CD4-positive, alpha-beta T cell treated with Interleukin-10 for 1 hour (primary cell): ENCODE measurements at places on chromosomes 16 and 17.

DNA sequence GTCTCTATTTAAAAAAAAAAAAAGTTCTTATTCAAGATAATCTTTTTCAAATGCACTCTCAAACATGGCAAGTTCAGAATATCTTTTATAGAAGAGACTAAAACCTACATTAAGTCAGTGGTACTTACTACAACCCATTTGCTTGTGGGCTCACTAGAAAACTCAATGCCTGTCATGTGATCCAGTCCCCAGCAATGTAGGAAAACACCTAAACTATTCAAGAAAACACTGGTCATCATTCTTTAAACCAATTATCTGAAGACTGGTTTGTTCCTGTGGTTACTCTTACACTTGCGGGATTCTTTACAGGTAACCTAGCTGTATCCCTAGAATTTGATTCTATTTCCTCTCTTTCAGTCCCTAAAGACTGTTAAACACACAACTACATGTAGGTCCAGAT is 19.6 kb downstream of the MED13 start:
- no peak for DNase-seq

DNA sequence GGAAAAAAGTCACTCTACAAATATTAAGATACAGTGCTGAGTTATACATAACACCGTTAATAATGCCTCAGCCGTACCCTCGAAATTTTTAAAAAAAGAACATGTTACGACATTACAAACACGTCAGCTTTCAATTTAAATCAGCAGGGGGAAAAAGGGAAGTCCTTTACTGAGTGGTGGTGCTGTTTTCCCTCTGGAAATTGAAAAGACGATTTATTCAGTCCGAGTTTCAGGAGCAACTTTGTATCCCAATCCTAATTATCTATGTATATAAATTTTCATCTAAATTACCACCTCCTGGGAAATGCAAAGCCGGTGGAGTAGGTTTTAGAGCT is 1.3 kb downstream of the NETO2 start:
- peak; percentile 23 for DNase-seq

- DNase-seq = peak; percentile 41
These were observed 14.2 kb upstream of the SLC38A10 start for GRCh38 chr17:81309140-81309858.

GRCh38 chr17:61017317-61018006 is 339.8 kb downstream of the BCAS3 start:
- DNase-seq = no peak

DNA sequence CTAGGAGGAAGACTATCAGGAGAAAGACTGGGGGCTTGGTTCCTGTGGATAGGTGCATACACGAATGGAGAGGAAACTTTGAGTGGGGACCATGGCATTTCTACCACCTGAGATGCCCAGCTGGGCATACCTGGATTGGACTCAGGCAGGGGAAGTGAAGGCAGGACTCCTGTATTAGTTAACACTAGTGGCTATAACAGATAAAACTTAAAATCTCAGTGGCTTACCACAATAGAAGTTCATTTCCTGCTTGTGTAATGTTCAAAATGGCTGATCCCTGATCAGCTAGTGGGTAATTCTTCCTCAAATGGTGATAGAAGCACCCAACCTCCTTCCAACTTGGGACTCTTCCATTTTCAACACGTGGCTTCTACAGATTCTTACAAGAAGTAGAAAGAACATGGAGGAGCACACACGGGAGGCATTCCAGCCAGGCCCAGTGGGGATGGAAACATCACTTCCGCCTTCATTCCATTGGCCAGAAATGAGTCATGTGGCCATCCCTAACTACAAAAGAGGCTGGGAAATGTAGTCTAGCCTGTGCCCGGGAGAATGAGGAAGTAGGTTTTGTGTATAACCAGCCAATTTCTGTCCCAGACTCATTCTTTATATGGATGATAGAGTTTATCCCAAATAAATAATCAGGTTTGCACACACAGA is 112.1 kb downstream of the UTP18 start:
- peak; percentile 25 for DNase-seq

- no peak for DNase-seq
These were observed 267.3 kb downstream of the XYLT1 start for GRCh38 chr16:17203424-17203823.

- DNase-seq = no peak
These were observed 1436.1 kb upstream of the GOT2 start for GRCh38 chr16:60170196-60170595.

DNA sequence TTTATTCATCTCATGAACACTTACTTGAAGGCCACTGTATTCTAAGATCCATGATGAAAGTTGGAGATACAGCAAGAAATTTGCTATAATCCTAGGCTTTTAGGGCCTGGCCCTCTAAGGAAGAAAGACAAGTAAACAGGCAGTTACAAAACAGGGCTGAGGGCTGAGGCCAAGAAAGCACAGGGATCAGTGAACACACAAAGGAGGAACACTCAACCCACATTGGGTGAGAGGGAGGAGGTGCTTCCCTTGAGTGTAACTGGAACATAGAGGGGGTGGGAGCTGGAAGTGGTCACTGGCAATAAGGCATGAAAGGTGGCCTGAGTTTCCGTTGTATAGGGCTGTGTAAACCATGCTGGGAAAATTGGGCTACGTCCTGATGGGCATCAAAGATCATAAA is 112.2 kb downstream of the ZNF18 start:
- no peak for DNase-seq

- DNase-seq = peak; percentile 37
These were observed 10.3 kb downstream of the PHB1 start for GRCh38 chr17:49404361-49404760.

DNA sequence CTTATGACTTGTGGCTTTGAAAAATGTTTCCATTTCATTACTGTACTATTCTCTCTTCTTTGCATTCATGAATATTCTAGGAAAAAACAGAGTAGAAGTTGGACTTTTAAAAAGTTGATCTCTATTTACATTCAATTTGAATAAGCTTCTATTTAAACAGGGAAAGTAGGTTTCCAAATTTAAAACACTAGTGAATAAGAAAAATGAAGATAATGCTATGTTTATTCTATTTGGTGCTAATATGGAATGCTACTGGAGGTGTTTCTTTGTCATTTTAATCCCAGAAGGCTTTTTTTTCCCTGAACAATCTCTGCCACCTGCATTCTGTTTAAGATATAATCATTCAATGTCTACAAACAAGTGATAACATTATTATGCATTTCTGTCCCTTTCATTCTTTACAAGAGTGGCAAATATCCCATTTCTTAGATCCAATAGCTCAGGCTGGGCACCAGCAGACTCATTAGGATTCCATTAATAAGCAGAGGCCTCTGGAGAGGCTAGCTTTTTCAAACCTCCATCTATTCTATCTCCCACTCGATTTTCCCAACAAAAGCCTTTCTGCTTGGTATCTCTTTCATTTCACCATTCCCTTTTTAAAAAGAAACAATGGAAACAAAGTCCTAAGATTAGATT is 1001.6 kb upstream of the CDH8 start:
- DNase-seq = no peak

DNA sequence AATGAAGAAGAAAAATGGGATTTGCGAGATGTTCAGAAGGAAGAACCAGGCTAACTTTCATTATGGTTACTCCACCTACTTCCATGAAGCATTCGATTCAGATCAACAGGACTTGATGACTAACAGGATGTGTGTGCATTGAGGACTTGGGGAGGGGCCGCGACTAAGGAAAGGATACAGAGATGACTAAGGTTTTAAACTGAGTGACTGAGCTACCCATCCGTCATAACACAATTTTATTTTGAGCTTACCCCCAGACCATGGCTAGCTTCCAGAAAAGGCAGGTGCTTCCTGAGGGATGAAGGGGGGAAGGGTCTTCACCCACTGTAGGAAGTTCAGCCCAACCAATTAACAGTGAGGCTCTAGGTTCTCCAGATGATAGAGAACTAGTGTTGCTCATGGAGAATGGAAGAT is 2.5 kb upstream of the CDYL2 start:
- DNase-seq = peak; percentile 29

DNA sequence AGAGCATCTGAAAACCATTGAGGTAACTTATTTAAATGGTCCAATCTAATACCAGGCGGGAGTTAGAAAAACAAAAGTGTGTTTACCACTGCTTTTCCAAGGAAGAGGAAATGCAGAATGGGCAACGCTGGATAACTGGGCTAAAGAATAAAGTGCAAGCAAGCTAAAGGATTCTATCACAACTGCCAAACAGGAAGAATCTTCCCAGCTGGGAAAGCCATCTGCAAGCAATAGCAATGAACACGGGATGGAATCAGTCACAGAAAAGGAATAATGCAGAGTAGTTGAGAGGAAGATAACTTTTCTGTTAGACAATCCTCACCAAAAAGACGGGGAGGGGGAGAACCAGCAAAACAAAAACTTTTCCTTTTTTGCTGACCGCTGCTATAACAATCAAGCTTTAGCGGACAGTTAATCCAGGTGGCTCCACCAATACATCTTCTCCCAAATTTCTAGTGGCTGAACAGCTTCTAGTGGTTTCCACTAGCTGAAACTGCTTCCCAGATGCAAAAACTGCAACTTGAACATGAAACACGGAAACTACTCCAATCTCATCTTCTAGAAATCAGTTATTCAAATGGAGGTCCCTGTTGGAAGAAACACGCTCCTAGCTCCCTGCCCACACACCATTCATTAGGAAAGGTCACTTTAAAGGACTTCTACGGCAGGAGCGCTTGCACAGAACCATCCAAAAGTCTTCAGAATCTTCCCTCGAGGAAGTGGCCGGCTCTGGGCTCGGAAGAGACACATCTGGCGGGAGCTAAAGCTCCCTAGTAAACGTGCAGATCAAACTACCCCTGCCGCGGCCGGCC is 929 bp downstream of the TMEM11 start:
- DNase-seq = no peak

GRCh38 chr17:59105852-59106462 is 723 bp downstream of the TRIM37 start:
- DNase-seq = peak; percentile 81

DNA sequence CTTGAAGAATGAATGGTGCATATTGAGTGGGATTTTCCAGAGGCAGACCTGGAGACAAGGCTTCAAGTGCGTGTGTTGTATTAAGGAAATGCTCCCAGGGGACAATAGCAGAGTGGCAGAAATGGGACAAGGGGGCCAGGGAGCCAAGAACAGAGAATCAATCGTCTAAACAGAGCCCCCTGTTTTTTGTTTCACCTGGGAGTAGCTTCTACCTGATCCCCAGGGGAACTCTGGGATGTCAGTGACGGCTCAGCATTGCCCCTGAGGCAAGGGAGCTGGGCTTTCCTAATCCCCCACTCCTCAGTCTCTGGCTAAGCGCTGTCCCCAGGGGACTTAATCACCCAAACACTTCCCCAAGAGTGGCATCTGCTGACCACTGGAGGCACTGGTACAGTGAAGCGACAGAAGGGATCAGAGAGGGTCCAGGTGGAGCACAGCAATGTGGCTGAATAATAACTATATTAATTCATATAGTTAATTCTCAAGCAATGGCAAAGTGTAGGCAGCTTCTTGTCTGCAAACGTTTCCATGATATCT is 35.7 kb upstream of the C16orf78 start:
- DNase-seq = no peak

DNA sequence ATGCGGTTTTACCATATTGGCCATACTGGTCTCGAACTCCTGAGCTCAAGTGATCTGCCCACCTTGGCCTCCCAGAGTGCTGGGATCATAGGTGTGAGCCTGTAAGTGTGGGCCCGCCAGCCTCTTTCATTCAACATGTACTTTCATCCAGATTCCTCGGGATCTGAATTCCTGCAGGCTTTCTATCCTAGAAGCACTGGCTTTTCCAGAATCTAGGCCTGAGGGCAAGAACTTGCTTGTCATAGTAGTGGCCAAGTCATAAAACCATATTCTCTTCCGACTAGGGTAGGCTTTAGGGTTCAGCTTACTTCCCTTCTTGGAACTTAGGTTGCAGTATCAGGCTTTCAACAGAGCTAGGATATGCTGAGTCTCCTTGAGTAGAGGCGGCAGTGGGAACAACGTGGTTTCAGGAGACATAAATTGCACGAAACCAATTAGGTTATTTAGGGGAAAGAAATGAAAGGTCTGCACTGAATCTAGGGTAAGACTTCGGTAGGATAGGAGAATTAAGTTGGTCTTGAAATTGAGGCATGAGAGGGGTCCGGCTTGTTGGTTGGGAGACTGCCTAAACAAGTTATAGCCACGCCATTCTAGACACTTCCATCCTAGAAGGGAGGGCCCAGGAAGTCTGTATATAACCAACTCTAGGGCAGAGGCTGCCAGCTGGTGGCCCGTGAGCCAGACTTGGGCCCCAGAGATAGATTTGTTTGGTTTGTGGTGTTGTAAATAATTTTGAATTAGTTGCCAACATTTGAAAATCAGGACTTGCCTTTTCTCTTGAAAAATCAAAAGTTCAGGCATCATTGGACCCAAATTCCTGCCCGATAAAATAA is 15.6 kb downstream of the SLC7A6 start:
- DNase-seq = no peak

GRCh38 chr16:24841291-24841690 is 4.5 kb upstream of the SLC5A11 start:
- DNase-seq = no peak

GRCh38 chr17:81231121-81231645 is 7.7 kb downstream of the TEPSIN start:
- DNase-seq = no peak

DNA sequence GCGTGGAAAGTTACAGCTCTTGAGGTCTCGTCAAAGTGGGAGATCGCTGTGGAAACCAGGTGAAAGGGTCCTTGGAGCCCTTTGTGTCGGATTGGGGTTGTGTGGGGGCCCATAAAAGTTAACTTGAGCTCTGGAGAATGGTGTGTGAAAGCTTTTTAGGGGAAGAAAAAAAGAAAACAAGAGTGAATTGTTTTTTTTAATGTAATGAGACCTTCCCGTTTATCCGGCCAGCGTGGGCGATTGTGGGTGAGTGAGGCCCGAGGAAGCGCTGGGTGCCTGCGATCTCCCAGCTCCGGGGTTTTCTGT is 150.6 kb downstream of the MSI2 start:
- no peak for DNase-seq

- DNase-seq = no peak
These were observed 477.4 kb downstream of the SLC39A11 start for GRCh38 chr17:72614871-72615626.

GRCh38 chr17:28369684-28370034 is 448 bp downstream of the VTN start:
- no peak for DNase-seq
